A673 (cell line): ENCODE measurements at places on chromosomes 3 and 15.

- no peak for DNase-seq
Measured at GRCh38 chr15:40450047-40450446, 9.3 kb downstream of the BAHD1 start.

- DNase-seq: peak; percentile 41
Measured at GRCh38 chr15:56931639-56932508, 13.4 kb downstream of the TCF12 start.

DNA sequence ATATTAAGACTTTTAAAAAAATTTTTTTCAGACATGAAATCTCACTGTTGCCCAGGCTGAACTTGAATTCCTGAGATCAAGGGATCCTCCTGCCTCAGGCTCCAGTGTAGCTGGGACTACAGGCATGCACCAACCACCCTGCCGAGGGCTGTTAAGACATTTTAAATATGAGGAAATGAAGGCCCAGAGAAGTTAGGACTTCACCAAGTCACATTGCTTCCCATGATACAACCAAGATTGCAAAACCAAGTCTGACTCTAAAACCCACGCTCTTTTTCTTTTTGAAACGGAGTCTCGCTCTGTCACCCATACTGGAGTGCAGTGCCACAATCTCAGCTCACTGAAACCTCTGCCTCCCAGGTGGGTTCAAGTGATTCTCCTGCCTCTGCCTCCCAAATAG is 28.0 kb downstream of the PTPN9 start:
- DNase-seq: no peak

DNA sequence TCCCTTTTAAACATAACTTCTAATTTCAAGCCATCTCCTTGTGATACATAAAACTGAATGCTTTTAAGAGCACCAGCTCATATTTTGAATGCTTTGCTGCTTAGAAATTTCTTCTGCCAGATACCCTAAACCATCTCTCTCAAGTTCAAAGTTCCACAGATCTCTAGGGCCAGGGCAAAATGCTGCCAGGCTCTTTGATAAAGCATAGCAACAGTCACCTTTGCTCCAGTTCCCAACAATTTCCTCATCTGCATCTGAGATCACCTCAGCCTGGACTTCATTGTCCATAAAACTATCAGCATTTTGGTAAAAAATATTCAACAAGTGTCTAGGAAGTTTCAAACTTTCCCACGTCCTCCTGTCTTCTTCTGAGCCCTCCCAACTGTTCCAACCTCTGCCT is 17.5 kb downstream of the OSTN start:
- no peak for DNase-seq

GRCh38 chr3:112375117-112375516 is 42.2 kb downstream of the CD200 start:
- DNase-seq: no peak

- DNase-seq: no peak
Measured at GRCh38 chr3:146035366-146035765, 125.6 kb downstream of the PLOD2 start.

DNA sequence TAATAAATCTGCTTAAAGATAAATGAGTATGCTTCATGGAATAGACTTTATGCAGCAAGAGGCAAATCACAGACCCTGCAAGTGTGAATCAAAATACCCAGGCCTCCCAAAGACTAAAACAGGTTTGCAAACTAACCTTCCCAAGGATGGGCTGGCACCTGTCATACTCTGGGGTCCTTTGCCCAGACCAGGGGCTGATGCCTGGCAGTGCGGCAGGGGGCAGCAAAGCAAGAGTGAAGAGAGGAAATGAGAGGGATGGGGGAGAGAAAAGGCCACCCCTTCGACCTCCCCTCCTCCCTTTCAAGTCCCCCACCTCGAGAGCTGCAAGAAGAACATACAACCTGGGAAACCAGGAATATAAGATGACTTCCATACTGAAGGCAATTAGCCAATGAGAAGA is 31.8 kb downstream of the XXYLT1 start:
- no peak for DNase-seq

DNA sequence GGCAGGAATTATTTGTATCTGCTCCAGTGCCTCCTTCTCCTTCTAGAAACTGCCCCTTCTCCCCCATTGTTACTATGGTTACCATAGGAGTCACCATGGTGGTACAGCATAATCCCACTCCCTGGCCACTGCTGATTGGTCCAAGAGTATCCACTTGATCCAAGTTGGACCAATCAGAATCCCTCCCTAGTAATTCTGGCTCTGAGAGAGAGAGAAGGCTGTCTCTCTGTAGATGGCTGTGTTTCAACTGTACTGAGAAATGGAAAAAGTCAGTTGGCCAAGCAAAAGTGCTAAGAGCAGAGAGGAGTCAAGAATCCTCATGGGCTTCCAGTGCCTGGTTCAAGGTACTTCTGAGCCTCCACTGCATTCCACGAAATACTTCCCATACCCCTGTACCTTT is 120.6 kb upstream of the SPATA12 start:
- DNase-seq: no peak

DNA sequence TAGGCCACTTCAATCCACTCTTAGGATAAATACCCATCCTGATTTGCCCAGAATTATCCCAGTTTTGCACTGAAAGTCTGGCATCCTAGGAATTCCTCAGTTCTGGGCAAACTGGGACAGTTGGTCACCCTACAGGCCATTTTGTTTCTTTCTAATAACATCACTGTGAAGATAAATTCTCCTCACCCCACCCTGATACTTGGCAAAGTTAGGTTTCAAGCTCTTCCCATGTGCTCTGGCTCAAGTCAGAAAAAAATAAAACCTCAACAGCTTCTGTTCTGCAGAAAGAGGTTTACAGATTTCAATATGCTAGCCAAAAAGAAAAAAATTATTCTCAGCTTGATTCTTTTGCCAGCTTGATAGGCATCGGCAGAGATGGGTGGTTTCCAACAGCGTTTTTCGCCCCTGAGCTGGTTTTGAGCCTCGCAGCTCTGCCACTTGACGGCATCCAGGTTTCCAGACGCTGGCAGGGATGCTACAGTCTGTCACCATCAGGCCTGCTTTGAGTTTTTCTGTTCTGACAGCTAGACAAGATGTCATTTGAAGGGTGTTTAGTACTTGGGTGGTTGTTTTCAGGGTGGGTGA is 171.4 kb downstream of the SSR3 start:
- DNase-seq: no peak

DNA sequence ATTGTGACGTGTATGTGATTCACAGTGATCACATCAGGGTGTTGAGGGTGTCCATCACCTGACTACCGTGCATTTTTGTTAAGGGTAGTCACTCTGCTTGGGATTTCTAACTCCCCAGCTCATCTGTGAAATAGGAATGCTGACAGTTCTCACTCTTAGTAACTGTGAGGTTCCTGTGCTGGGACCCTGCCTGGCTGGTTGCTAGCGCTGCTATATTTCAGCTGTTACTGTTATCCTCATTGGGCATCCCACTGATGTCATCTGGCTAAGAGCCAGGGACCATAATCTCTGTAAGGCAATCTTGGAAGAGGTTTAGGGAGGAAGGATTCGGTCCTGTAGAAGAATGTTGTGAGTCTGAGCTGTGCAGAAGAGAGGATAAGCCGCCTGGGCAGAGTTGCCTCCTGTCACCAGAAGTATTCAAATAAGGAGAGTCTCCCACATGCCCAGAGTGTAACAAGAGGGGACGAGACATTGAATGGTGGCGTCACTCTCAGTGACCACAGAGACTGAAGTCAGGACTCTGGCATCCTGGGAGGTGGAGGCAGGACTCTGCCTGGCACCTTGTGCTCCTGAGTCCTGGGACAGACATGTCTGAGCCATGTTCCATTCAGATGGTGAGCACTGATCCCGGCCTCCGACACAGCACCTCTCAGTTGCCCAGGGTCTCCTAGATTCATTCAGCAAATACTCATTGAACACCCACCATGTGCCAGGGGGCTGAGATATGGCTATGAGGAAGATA is 52.2 kb downstream of the FBLN2 start:
- DNase-seq: peak; percentile 17

DNA sequence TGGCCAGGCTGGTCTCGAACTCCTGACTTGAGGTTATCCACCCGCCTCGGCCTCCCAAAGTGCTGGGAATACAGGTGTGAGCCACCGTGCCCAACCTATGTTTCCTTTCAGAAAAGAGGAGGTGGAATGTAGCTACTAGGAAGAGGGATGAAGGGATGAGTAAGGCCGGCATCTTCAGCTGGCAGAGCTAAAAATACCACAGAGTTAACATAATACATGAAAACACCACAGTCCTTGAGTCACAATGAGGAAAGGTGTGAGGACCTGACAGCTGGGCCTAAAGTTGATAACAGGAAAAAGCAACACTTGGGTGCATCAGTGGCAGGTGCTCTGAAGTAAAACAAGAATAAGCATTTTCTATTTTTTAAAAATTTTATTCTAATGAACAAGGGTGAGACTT is 392.2 kb downstream of the DIPK2A start:
- no peak for DNase-seq

- no peak for DNase-seq
Measured at GRCh38 chr3:46228260-46229242, 13.7 kb upstream of the CCR3 start.

- peak; percentile 17 for DNase-seq
Measured at GRCh38 chr3:140276703-140277102, 341.7 kb downstream of the CLSTN2 start.

GRCh38 chr15:90035095-90035839 is 34.1 kb downstream of the ZNF710 start:
- DNase-seq: no peak

DNA sequence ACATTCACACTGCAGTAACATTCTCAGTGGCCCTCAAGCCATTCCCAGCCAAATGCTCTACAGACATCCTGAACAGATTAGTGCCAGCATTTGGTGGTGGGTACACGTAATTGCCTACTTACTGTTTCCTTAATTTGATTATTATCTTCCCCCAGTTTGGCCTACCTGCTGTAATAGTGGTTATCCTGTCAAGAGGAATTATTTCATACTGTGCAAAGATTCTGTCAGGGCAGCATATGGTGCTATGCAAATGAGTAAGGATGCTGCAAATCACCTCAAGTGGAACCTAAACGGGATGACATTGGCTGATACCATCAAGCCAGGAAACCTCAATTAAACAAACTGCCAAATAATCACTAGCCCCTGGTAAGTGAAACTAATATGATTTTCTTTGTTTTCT is 88.7 kb downstream of the SEMA6D start:
- peak; percentile 65 for DNase-seq

GRCh38 chr3:169454823-169455222 is 208.7 kb downstream of the MECOM start:
- DNase-seq: no peak

DNA sequence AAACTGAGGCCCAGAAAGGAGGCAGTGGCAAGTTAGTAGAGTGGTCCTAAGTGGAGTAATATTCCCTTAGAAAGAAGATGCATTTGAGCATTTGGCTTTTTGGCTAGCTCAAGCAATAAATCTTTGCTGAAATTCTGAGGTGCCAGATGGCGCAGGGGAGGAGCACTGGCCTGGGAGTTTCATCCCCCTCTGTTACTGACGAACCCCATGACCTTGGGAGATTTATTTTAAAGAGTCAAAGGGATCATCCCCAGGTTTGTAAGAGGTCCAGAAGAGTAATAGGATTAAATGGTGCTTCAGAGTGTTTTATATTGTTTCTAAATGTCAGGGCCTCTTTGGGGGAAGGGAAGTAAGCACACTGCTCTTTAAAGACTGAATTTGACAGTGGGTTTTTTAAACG is 85.1 kb upstream of the PIAS1 start:
- DNase-seq: no peak

DNA sequence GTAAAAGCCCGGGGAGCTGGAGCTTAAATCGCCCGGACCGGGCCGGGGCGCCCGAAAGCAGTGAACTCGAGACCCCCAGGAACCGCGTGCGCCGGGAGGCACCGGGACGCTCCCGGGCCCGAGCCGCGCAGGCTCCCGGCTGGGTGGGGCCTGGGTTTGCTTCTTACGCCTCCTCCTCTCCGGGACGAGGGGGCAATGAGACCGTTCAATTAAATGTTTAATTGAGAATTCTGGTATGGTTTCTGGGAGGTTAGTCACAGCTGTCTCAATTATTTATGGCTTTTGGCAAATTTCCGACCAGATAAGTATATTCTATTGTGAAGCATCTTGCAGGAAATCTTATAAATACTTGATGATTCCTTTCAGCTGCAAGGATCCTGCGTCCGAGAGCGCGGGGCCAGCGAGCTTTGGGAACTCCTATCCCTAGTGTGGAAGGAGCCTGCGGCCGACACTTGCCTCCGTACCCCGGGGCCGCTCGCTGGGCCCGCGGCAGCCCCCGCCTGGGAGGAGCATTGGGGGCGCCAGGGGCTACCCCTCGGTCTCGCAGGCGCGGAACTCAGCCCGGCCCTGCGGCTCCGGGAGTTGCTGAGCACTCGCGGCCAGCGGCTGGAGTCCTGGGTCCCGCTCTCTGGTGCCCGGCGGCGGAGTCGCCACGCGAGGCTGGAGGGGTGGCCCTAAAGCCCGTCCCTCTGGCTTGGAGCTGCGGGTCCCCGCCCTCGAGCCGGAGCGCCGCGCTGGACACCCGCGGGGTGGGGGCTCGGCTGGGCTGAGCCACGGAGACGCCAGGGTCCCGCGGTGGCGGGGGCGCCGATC is 10.3 kb downstream of the ISL2 start:
- peak; percentile 74 for DNase-seq

GRCh38 chr3:150030841-150031240 is 60.1 kb upstream of the PFN2 start:
- no peak for DNase-seq

GRCh38 chr3:72261566-72262564 is 476.9 kb upstream of the PROK2 start:
- DNase-seq: no peak

GRCh38 chr15:57878573-57878972 is 172.1 kb downstream of the POLR2M start:
- no peak for DNase-seq
